ENCODE measurements at places on chromosomes 7 and 10. TPM values are rescaled to one million over a fixed set of nuclear protein-coding genes. Genes with fewer than 3 reads are reported as not detected.
A peak's percentile ranks its signal among the peaks of the same experiment; 100 is the strongest.

- H3K36me3 ChIP-seq = no peaks in the 10 kb centered on the region
- no peaks in the 10 kb centered on the region for H3K27me3 ChIP-seq
- no peaks in the 10 kb centered on the region for H3K4me1 ChIP-seq
Measured at GRCh38 chr10:35889971-35890675, 248.0 kb upstream of the FZD8 start.

GRCh38 chr7:30476459-30477145 is 2.0 kb downstream of the NOD1 start:
- no peak overlapping the region for H3K4me3 ChIP-seq
- peak overlapping the region; percentile 96 for H3K27ac ChIP-seq
- no peak for DNase-seq
- H3K27me3 ChIP-seq = no peaks in the 10 kb centered on the region
- H3K4me1 ChIP-seq = peaks cover 75% of the 10 kb centered on the region
- H3K36me3 ChIP-seq = no peaks in the 10 kb centered on the region

Gene CTNNA3
- 26.4 TPM for total RNA-seq

Gene FAM221A
- total RNA-seq = 7.5 TPM

DNA sequence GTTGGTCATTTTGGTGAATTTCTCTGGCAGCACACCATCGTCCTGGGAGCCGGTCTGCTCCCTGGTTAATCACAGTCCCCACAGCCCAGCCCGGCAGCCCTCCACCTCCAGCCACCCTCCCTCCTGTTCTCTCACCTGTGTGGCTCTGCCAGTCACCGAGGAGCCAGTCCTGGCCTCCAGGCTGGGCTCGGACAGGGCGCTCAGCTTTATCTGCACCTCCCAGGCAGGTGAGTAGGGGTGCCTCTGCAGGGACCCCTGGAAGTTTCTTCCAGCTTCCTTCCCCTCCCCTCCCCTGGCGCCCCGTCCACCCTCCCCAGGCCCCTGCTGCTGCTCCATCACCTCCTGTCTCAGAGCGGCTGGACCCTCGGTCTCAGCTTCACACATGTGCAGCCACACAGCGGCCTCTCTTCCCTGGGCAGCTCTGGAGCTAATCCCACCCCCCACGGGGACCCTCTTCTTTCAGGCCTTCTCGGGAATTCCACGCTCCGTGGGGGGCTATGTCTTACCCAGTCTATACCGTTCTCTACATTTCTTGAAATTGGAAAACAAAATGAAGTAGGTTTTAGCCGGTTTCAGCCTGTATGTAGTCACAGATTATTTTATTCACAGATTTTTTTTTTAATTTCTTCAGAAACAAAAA is 213.9 kb upstream of the PPP2R2D start:
- no peak overlapping the region for H3K4me3 ChIP-seq
- H3K27ac ChIP-seq = no peak overlapping the region
- DNase-seq = no peak
- H3K27me3 ChIP-seq = no peaks in the 10 kb centered on the region

DNA sequence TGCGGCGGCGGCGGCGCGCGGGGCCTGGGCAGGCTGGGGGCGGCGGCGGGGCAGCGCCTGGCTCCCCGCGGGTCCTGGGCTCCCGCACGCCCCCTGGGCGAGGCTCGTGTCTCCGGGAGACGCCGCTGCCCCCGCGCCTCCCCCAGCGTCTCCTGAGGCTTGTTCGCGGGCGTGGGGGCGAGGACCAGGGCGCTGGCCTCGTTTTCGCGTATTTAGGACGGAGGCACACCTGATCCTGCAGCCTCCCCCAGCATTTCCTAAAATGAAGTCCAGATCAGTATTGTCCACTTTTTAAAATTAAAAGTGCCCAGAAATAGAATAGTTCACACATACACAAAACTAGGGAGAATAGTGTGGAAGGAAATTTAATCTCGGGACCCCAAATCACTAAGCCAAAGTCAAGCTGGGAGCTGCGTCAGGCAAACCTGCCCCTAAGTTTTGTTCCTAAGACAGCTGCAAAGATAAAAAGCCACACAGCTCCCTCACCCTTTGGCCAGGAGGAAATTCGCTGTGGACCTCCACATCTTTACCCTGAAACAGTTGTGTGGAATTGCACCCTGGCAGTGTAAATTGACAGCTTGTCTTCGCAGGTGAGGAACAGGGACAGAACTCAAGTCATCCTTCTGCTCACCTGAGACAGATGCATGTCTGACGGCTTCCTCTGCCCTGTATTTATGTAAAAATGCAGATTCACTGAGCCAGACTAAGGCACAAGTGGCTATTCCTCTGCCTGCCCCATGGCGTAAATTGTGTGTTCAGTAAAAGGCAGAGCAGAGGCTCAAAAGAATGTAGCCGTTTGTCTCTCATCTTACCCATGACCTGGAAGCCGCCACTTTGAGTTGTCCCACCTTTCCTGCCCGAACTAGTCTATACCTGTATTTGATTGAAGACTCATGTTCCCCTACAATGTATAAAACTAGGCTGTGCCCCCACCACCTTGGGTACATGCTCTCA is 740 bp downstream of the GALNT11 start:
- peaks cover 7% of the 10 kb centered on the region for H3K4me1 ChIP-seq
- peak overlapping the region; percentile 87 for H3K27ac ChIP-seq
- peak overlapping the region; percentile 78 for H3K4me3 ChIP-seq
- DNase-seq = no peak

- H3K4me1 ChIP-seq = peaks cover 24% of the 10 kb centered on the region
- H3K4me3 ChIP-seq = peak overlapping the region; percentile 92
- no peaks in the 10 kb centered on the region for H3K27me3 ChIP-seq
- peaks cover 5% of the 10 kb centered on the region for H3K36me3 ChIP-seq
- peak overlapping the region; percentile 94 for H3K27ac ChIP-seq
Measured at GRCh38 chr10:62818426-62819011, 2.4 kb upstream of the EGR2 start.

DNA sequence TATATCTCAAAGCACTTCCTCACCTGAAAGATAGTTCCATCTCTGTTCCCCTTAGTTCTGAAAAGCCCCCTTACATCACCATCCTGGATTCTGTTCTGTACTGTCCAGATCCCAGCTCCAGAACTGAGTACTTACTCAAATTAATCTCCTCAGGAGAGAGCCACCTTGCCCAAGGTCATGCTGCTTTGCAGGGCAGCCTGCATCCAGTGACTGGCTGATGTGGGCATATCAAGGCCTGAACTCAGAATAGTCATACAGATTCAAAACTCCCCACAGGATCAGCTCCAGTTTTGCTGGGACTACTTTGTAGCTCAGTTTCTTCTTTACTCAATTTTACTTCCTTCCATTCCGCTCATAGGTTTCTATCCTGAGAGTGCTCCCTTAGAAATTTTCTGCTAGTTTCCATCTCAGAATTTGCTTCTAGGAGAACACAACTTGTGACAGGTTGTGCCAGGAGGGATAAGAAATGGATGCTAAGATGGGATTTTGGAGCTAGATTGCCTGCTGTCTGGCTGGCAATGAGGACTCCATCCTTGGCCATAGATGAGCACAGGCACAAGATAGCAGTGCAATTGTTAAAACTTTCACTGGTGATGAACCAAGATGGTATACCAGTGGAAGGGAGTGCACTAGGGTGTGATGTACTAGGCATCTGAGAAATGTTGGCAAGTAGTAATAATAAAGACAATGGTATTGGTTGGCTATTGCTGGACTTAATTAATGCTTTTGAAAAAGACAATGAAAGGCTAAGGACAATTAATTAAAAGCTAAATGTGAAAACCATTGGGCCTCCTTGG is 17.3 kb downstream of the SRGN start:
- H3K4me1 ChIP-seq = no peaks in the 10 kb centered on the region
- no peak overlapping the region for H3K4me3 ChIP-seq
- H3K27me3 ChIP-seq = no peaks in the 10 kb centered on the region
- no peak for DNase-seq
- H3K36me3 ChIP-seq = no peaks in the 10 kb centered on the region
- no peak overlapping the region for H3K27ac ChIP-seq

GRCh38 chr10:122590153-122590552 is 29.6 kb downstream of the DMBT1 start:
- H3K27ac ChIP-seq = no peak overlapping the region
- H3K27me3 ChIP-seq = no peaks in the 10 kb centered on the region
- no peaks in the 10 kb centered on the region for H3K36me3 ChIP-seq
- no peak overlapping the region for H3K4me3 ChIP-seq

Gene HOXA13
- total RNA-seq = 0.66 TPM

DNA sequence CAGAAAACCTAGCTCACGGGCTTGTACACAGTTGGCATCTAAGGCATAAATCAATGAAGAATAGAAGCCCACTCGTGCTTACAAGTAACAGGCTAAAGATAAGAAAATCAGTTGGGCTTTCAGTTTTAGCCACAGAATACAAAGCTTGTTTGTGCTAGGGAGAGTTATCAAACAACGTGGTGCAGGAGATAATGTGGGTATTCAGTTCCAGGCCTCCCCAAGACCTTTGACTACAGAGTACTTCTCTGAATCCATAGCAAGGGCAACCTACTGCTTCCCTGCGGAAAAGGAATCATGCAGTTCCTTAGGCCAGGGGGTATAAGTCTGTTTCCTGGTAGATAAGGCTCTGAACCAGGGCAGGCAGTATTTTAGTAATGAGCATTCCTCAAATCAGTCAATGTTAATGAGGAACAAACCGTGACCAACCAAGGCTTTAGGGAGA is 219.5 kb upstream of the CSTF2T start:
- DNase-seq = no peak
- no peaks in the 10 kb centered on the region for H3K36me3 ChIP-seq
- H3K4me3 ChIP-seq = no peak overlapping the region

Gene ARMC10
- total RNA-seq = 52.9 TPM

Gene MAGI2
- 56.6 TPM for total RNA-seq

GRCh38 chr10:124081547-124082140 is 11.8 kb downstream of the CHST15 start:
- H3K36me3 ChIP-seq = no peaks in the 10 kb centered on the region
- H3K4me1 ChIP-seq = no peaks in the 10 kb centered on the region
- no peak overlapping the region for H3K27ac ChIP-seq
- H3K4me3 ChIP-seq = no peak overlapping the region

DNA sequence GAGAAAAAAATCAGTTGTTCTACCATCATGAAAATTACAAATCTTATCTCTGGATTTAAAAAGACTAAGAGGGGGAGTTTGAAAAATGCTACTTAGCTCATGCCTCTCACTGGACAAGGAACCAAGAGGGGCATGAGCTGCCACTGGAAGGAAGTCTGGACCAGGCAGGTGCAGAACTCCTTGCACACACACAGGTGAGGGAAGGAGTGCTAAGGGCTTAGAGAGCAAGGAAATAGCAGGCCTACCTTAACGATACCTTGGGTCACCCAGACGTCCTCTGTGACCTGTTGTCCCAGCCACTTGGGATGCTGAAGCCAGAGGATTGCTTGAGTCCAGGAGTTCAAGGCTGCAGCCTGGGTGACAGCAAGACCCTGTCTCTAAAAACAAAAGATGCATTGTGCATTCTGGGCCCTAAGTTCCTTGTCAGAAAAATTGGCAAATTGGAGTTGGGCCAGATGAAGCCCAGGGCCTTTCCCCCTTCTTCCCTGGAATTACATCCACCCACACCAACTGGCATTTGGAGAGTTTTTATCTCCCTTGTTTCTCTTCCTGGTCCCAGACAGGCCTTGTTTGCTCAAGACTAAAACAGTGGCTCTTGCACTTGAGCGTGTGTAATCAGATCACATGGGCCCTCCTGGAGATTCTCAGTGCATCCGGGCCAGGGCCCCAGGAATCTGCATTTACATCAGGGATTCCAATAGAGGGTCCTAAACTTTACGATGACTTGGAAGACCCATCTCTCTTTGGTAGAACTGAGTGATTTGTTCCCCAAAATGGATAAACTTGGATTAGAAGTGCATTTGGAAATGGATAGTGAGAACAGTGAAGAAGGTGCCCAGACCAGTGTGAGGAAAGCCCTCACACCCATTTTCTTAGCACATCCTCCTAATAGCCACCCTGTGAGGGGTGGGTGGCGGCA is 3.0 kb downstream of the DDIT4 start:
- H3K4me3 ChIP-seq = peak overlapping the region; percentile 96
- peaks cover 24% of the 10 kb centered on the region for H3K36me3 ChIP-seq
- H3K27me3 ChIP-seq = no peaks in the 10 kb centered on the region
- DNase-seq = no peak
- H3K4me1 ChIP-seq = peaks cover 24% of the 10 kb centered on the region
- peak overlapping the region; percentile 95 for H3K27ac ChIP-seq

DNA sequence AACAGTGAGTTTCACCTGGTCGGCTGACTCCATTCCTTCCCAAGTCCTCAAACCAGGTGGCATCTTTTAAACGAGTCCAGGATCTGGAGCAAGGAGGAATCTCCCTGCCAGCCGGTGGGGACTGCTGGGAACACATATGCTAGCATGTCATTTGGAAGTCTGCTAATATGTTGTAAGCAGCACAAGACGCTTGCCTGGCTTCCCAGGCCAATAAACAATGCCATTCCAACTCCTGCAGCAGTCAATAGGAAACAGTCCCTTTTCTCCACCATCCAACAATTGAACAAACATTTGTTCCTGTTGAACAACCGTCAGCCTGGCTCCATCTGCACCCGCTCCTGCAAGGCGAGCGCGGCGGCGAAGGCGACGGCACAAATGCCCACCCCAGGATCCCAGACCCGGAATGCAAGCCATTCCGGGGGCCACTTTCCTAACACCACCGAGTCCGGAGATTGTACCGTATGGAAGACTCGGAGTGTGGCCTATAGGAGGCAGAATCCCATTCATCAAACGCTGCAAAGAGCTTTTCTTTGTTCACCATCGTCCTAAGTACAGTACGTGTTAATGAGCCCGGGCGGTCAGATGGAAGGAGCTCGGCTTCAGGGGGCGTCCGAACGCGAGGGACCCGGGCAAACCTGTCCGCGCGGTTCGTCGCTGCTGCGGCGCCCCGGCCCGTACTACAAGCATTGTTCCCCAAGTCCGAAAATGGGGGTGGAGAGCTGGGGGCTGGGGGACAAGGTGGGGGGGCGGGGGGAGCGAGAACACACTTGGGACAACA is 1.6 kb downstream of the FAM53B start:
- DNase-seq = no peak
- H3K4me3 ChIP-seq = peak overlapping the region; percentile 75
- H3K4me1 ChIP-seq = peaks cover 49% of the 10 kb centered on the region
- peaks cover 7% of the 10 kb centered on the region for H3K36me3 ChIP-seq
- peak overlapping the region; percentile 93 for H3K27ac ChIP-seq

Gene SCRN1
- total RNA-seq = 124 TPM

DNA sequence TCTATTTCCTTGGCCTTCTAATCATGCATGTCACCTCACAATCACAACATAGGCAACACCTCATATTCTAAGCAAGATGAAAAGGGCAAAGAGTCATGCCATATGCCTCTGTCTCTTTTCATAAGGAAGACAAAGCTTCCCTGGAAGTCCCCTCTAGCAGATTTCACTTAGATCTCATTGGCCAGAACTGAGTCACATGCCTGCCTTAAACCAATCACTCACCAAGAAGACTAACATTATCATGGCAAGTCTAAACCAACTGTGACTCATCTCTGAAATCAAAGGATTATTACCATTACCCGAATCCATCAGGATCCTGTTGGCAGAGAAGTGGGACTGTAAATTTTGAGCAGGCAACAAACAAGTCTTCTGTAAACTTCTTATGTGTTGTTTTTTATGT is 27.8 kb downstream of the CAV1 start:
- H3K36me3 ChIP-seq = no peaks in the 10 kb centered on the region
- H3K4me1 ChIP-seq = peaks cover 3% of the 10 kb centered on the region
- H3K4me3 ChIP-seq = no peak overlapping the region
- no peaks in the 10 kb centered on the region for H3K27me3 ChIP-seq
- no peak for DNase-seq

GRCh38 chr10:79492839-79493238 is 19.5 kb upstream of the EIF5AL1 start:
- no peak overlapping the region for H3K27ac ChIP-seq
- H3K27me3 ChIP-seq = no peaks in the 10 kb centered on the region
- H3K4me3 ChIP-seq = no peak overlapping the region
- no peak for DNase-seq
- H3K4me1 ChIP-seq = peaks cover 10% of the 10 kb centered on the region

Data from tibial nerve (tissue), 4 donors.